ENCODE measurements at places on chromosomes 6 and 20.

GRCh38 chr6:131116755-131117360, 18.4 kb upstream of the AKAP7 start:
- DNase-seq, result peak; percentile 13

DNA sequence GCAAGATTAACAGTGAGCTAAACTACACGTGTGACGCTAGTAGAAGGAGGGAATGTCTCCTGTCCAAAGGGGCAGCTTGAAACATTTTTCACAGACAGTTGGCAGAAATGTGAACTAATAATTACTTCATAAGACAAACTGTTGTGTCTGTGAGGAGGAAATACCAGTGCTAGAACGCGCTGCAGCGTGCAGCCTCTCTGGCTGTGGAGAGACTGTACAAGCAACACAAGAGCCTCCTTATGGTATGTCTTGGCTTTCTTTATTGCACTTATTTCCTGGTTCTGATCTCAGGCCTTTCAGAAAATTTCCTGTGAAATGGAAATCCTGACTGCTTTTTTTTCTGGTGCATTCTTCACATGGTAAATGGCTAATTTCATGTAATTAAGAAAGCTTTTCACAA, 25.3 kb upstream of the TIAM2 start:
- DNase-seq, result no peak

DNA sequence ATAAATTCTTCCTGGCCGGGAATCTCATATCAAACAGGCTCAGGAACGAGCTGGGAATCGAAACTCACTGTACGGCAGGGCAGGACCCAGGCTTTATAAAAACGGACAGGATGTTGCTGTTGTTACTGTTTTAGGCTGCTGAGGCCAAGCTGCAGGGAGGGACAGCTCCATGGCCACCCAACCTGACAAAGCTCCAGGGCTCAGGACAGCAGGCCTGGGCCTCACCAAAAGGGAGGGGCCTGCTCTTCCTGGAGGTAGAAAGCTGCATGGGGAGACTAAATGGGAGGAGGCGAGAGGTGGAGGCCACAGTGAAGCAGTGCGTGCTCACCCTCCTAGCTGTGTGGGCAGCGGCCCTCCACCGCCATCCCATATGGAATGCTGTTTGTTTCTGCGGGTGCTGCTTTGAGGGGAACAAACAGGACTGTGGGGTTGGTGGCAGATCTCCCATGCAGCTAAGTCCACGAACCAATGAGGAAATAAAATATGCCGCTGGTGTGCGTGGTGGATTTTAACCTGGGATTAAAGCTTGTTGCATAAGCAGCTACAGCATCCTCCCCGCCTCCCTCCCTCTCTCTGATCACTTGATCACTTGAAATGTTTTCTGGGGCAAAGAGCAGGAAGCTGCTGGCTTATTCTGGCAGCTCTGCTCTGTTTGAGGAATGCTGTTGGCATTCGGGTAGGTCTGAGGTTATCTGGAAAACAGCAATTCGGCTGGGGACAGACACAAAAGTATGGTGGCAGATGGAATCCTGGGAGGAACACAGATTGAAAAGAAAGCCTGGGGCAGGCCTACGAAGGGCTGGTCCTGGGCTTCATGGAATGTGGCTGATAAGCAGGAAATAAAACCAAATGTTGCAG, 2.4 kb upstream of the ZMYND8 start:
- peak; percentile 72 for DNase-seq

GRCh38 chr20:63835021-63835858, 4.2 kb upstream of the ZBTB46 start:
- no peak for DNase-seq

GRCh38 chr6:24926192-24926591, 9.6 kb downstream of the RIPOR2 start:
- no peak for DNase-seq

DNA sequence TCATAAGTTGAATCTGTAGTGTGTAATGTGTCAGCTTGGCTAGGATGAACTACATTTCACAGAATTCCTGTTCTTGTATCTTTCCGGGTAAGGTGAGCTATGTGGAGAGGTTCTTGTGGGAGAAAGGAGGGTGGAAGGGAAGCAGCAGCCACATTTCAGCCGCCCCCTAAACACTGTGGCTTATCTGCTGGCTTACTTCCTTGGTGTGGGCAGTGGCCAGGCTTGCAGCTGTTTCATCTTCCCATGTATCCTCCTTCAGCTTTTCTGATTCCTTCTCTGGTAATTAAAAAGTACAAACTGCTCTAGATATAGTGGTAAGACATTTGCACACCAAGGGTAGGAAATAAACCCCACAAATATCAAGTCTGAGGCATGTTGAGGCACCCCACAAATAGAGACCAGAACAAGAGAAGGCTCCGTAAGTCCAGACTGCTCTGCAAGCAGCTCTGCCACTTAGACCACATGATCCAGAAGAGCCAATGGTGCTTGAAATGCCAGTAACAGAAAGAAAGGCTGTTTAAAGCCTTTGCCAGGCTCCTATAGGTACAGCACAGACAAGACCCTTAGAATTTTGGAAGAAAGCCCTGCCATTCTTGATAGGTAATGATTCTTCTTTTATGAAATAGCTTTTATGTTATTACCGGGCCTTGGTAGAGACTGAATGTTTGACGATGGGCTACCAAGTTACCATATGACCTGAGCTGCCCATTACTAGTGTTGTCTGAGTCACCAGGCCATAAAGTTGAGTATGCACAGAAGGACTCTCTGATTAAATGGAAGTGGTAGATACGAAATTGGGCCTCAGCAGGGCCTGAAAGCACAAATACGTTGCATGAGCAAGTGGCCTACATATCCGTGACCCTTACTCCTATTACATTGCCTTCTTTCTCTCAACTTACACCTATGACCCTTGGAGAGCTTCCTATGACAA, 215.0 kb upstream of the SGK1 start:
- no peak for DNase-seq

DNA sequence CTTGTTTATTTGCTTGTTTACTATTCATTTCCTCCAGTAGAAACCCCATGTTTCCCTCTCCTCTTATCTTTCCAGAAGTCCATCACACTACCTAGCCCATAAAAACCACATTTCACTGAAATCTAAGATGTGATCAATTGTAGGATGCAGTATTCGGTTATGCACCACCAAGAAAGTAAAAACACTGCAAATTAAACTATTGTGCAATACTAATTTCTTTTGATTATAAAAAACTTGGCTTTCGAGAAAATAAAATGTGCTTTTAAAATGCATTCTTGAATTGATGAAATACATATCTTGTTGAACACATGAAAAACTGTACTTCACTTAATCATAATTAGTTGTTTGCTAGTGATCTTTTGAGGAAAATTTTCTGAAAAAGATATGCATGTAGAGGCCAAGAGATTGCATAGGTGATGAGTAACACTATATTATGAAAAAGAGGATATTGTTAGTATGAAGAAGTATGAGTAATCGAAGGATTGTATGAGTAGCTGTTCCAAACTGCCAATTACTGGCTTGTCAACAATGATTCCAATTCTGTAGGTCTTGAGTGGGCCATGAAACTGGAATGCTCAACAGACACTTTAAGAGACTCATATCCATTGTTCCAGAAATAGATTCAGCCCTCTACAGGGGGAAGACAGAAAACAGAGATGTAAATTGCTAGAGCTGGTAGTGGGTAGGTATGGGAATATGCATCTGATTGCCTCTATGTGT, 79.7 kb downstream of the RNF217 start:
- DNase-seq, result no peak

GRCh38 chr6:125829433-125829832, 38.7 kb downstream of the NCOA7 start:
- DNase-seq, result no peak

DNA sequence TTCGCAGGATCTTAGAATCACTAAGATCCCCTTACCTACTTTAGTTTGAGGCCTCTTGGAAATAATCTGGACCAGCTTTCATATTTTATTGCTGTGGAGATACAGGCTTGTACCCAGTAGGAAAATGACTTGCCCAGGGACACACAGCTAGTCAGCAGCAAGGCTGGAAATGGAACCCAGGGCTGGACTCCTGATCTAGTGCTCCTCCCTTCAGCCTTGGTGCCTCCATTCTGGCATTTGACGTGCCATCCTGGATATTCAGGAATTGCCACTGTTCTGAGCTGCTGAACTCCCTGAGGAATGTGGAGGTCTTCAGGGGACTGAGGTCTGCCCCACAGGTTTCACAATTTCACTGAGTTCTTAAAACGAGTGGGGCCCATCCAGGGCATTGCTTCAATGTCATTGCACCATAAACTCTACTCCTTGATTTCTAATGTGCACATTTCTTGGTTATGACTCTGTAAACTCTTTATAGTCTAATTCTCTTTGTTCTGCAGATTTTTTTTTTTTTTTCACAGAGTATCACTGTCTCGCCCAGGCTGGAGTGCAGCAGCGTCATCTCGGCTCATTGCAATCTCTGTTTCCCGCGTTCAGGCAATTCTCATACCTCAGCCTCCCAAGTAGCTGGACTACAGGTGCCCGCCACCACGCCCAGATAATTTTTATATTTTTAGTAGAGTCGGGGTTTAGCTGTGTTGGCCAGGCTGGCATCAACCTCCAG, 26.7 kb upstream of the CDKN1A start:
- DNase-seq, result no peak

DNA sequence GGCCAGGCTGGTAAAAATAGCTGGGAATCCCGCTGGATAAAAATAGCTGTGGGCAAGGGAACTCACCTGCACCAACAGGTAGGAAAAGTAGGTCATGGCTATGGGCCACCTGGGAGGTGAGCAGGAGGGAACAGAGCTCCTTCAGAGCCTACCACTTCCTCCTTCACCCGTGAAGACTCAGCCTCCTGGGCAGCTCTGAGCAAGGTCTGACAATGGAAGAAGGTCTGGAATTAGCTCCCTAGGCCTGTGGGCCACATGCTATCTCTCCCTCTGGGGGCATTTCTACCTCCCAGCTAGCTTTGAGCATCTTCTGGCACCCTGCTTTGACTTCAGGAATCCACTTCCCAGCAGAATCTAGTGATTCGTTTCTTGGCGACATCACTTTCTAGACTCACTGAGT, 153.9 kb downstream of the MRPL14 start:
- DNase-seq, result no peak

DNA sequence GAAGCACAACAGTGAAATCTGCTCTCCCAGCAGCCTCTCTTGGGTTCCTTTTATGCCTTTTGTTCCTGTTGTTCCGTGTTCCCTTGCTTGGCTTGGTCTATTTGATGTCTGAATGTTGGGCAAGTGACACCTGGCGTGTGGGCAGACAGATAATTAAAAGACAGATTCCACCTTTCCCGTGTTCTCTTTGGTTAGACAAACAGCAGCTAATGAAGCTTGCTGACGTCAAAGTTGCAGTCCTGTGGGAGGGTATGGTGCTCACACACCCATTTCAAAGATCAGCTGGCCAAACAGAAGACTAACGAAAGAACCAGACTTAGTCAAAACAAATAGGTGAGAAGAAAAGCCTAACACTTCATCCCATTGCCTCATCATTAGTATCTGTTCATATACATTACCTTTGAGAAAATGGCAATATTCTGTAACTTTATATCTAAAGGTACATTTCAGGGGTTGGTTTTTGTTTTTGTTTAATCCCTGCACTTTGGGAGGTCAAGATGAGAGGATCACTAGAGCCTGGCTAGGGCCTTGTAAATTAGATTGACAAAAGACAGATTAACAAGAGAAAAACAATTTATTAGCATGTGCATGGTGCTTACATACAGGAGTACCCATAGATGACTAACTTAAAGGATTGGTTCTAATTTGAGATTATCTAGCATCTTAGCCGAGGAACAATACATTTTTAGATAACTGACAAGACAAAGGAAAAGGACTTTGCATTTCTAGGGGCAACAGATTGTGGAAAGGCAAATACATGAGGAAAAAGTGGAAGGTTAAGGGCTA, 48.9 kb upstream of the TNFRSF21 start:
- DNase-seq, result no peak

DNA sequence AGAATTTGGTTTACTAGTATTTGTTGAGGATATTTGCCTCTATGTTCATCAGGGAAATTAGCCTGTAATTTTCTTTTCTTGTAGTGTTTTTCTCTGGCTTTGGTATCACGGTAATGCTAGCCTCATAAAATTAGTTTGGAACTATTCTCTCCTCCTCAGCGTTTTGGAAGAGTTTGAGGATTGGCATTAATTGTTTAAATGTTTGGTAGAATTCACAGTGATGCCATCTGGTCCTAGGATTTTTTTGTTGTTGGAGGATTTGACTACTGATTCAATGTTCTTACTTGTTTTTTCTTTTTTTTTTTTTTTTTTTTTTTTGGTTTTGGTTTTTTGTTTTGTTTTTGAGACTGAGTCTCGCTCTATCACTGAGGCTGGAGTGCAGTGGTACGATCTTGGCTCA, 156.2 kb upstream of the BTBD3 start:
- no peak for DNase-seq

GRCh38 chr20:63309261-63310071, 16.5 kb downstream of the COL20A1 start:
- DNase-seq, result no peak

DNA sequence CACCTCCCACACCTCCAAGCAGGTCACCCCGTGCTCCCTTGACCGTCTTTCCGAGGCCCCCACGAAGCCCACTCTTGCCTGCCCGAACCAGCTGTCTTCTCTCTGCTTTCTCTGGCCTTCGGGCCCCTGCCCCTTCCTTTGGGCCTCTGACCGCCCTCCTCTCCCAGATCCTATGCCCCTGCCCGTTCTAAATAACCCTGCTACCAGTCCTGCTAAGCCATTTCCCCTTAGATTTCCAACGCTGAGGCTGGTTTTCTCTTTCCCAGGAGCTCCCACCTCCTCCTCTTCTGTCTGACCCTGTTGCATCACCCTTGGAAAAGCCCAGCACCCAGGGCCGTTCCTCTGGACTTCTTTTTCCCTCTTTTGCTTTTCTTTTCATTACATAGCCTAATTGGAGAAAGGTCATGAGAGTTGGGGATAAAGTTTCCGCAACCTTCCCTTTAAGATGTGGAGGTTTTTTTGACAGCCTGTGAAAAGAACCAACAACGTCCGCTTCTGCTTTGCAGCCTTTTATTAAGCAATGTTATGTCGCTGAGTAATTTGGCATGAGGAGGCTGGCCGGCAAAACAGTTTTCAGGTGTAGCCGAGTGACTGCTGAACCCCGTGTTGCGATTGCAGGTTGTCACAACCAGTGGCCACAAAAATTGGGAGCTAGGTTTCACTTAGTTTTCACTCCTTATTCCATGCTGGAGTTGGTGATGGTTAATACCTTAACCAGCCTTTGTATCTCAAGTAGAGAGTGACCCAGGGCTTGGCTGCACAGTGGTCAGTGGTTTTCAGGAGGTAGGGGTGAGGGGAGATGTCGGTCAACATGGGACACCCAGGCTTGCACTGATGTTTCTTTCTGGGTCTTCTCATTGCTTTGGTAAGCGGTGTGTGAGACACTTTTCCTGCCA, 970 bp downstream of the BLTP3A start:
- peak; percentile 55 for DNase-seq

GRCh38 chr20:44479643-44480042, 4.0 kb downstream of the TTPAL start:
- DNase-seq, result no peak

GRCh38 chr6:140563728-140564127, 1189.3 kb upstream of the CITED2 start:
- DNase-seq, result no peak

DNA sequence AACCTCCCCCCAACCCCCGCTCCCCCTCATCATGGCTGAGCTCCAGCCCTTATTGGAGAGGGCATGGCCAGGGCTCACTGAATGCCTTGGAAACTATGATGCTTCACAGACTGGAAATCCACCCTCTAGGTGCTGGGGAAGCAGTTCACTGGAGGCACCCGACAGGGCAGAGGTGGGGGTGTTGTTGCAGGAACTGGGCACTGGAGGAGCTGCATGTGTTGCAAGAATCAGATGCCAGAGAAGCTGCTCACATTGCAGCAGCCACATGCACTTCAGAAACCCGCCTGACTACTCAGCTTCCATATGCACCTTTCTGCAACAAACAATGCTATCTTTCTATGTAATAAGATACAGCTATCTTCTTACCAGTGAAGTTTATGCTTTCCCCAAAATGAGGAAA, 7.9 kb upstream of the TBPL1 start:
- DNase-seq, result no peak

GRCh38 chr6:88565836-88566235, 397.6 kb downstream of the RNGTT start:
- DNase-seq, result no peak
